ENCODE measurements at places on chromosomes 7 and 10.

DNA sequence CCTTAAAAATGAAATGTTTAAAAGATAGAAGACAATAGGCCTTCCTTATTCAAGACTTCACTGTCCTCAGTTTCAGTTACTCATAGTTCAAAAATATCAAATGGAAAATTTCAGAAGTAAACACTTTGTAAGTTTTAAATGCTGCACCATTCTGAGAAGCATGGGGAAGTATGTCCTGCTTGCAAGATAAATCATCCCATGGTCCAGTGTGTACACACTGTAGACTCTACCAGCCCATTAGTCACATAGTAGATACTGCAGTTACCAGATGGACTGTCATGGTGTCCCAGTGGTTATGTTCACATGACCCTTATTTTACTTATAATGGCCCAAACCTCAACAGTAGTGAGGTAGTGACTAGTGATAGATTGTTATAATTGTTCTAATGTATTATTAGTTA lies 69.5 kb downstream of the PTPN12 start:
- no peak for DNase-seq

- DNase-seq: no peak
Observed at GRCh38 chr7:96655956-96656355, 53.7 kb downstream of the SEM1 start.

- no peak for DNase-seq
Observed at GRCh38 chr10:82815680-82816079, 940.7 kb downstream of the NRG3 start.

GRCh38 chr10:78714225-78714624 lies 354.5 kb upstream of the ZMIZ1 start:
- DNase-seq: no peak

DNA sequence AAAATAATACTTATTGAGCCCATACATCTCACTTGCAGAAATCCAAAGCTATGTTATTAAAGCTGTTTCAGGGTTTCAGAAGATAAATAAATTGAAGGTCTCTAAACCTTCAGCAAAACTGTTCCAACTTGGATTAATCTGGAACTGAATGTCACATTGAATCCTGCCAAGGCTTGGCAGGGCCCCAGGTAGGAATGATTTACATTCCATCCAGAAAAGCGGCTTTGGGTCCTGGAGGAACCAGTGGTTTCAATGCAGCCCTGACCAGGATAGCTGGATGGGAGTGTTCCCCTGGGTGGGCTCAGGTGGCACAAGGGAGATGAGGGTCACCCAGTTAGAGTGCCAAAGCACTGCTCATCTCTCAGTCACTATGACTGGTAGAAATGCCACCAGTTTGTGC lies 37.0 kb upstream of the TMEM72 start:
- DNase-seq: no peak

- DNase-seq: no peak
Observed at GRCh38 chr7:38330039-38330438, 56.6 kb upstream of the TARP start.

DNA sequence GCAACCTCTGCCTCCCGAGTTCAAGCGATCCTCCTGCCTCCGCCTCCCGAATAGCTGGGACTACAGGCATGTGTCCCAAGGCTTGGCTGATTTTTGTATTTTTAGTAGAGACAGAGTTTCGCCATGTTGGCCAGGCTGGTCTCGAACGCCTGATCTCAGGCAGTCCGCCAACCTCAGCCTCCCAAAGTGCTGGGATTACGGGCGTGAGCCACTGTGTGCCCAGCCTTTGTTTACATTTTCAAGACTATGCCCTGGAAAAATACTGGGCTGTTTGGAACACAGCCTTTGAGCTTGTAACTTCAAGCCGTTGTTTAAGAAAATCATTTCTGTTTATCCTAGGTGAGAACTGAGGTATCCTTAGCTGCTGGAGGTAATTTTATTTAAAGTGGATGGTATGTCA lies 1.9 kb downstream of the ZKSCAN1 start:
- DNase-seq: no peak

GRCh38 chr10:128304271-128304670 lies 178.0 kb upstream of the MKI67 start:
- no peak for DNase-seq

DNA sequence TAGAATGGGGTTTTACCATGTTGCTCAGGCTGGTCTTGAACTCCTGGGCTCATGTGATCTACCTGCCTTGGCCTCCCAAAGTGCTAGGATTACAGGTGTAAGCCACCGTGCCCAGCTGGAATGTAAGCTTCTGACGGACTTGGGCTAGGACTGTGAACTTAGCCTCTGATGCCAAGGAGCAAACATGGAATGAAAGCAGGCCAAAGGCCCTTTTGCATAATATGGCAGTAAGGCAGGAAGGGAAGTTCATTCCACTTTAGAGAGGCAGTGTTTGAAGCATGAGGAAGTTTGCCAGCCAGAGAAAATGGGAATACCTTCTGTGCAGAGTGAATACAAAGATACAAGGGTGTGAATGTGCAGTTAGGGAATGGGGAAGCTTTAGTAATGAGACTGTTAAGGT lies 20.3 kb downstream of the VCL start:
- no peak for DNase-seq

DNA sequence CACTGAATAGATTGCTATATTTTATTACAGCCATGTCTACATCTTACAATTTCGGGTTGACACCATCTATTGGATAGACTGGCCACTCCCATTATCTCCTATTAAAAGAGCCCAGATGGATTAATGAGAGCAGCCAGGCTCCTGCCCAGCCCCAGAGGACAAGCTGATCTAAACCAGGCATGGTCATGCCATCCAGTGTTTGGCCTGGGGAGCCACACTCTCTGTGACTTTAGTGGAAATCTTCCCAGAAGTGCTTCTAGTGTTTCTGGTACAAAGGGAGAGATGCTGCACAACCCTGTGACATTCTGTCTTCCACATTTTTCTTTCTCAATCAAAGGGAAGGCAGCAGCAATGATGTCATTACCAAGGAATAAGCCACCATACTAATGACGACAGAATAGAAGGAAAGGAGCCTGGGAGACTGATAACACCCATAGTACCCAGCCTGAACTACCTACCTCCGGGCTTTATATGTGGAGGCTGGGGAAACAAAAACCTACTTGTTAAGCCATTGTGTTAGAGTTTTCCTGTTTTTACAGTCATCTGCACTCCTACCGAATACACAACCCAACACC lies 5.0 kb downstream of the NEBL start:
- DNase-seq: no peak

DNA sequence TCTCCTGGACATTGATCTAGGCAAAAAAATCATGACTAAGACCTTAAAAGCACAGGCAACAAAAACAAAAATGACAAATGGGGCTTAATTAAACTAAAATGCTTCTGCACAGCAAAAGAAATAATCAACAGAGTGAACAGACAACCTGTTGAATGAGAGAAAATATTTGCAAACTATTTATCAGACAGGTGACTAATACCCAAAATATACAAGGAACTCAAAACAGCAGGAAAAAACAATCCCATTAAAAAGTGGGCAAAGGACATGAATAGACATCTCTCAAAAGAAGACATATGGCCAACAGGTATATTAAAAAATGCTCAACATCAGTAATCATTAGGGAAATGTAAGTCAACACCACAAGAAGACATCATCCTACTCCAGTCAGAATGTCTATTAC lies 166.8 kb downstream of the MTERF1 start:
- no peak for DNase-seq

- no peak for DNase-seq
Observed at GRCh38 chr10:93916257-93917063, 22.7 kb downstream of the SLC35G1 start.

DNA sequence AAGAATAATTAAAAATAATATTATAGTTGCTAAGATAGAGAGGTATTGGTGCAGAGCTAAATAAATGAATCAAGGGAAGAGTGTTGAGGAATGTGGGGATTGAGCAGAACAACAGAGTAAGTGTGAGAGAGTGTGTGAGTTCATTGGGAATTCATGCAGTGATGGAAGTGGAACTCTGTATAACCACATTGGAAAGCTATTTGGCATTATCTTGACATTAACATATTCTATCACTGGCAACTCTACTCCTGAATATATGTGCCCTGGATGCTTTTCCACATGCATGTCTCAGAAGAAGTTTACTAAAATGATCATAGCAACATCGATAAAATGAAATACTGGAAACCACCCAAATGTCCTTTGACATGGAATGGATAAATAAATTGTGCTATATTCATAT lies 164.1 kb downstream of the SEMA3E start:
- DNase-seq: no peak

GRCh38 chr7:142760071-142760642 lies 10.6 kb upstream of the PRSS2 start:
- no peak for DNase-seq
